ENCODE measurements at places on chromosomes 2 and 18.
A peak's percentile ranks its signal among the peaks of the same experiment; 100 is the strongest.

DNA sequence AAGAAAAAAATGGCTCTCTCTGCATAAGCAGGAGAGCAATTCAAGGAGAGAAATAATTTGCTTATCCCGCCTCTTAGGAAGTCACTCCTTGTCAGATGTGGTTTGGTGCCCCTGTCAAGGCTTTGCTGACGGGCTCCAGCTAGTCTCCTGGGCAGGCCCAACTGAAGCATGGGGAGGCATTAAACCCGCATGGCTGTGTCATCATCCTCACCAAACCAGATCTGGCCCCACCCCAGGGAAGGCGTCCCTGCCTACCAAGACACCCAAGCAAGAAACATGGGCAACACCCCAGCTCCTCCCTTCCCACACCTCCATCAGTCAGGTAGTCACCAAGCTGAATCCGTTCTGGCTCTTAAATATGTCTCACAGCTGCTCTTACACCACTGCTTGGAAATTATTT is 108.0 kb downstream of the SGPP2 start:
- no peak for DNase-seq

DNA sequence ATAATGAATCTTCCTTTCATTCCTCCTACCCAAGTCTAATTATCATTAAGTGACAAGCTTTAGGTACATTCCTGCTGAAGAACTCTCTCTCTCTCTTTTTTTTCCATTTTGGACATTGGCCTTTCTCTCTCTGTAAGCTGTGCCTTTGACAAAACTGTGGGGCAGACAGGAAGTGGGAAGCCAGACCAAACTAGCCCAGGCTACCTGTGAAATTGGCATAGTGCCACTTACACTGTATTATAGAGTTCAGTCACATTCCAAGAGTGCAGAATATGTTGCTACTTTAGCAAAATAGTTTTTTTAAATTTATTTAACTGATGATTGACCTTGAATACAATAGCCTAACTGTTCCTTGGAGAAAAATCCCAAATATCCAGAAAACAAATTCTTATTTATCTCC is 381.5 kb upstream of the ETAA1 start:
- DNase-seq = no peak

- DNase-seq = no peak
These were observed 46.9 kb upstream of the CNGA3 start for GRCh38 chr2:98299211-98299905.

- no peak for DNase-seq
These were observed 120.8 kb downstream of the BABAM2 start for GRCh38 chr2:28011322-28011737.

DNA sequence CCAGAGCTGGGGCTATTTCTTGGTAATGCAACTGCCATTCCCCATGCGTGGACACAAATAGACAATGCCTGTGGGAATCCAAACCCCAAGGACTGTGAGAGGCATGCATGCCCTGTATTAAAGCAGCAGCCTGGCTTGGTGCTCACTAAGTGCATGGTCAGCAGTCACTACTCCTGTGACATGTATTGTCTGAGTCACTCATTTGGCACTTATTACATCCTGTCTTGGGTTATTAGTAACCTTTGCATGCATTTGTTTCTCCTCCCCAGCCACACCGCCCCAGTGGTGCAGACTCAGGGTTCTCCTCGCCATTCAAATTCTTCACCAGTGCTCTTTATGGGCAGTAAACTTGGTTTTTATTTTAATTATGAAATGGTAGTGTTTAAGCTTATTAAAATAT is 30.2 kb downstream of the PRKCE start:
- peak; percentile 8 for DNase-seq

GRCh38 chr18:36499938-36500337 is 202.4 kb downstream of the FHOD3 start:
- DNase-seq = no peak

GRCh38 chr2:75142081-75142480 is 57.2 kb downstream of the TACR1 start:
- DNase-seq = no peak

GRCh38 chr2:178258916-178259315 is 64.6 kb downstream of the OSBPL6 start:
- no peak for DNase-seq

DNA sequence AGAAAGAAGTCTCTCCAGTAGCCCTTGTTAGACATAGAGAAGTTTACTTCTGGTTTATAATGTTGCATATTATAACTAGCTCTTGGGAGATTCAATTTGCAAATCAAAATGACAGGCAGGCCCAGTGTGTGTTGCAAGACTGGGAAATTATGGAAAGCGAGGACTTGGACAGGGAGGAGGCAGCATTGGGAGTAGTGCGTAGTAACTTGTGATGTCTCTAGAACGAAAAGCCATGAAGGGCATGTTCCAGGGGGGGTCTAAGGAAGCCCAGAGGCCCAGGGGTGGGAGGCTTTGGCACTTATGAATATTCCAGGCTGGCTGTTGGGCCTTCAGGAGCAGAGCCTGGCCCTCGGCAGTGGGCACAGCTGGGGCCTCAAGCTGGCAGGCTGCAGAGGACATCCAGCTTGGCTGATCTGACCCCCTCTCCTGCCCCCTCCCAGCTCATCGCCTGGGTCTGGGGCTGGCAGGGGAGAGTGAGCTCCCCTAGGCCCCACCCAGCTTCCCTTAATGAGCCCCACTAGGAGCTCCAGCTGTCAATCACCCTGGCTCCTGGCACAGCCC is 55.3 kb upstream of the TCF7L1 start:
- peak; percentile 53 for DNase-seq

DNA sequence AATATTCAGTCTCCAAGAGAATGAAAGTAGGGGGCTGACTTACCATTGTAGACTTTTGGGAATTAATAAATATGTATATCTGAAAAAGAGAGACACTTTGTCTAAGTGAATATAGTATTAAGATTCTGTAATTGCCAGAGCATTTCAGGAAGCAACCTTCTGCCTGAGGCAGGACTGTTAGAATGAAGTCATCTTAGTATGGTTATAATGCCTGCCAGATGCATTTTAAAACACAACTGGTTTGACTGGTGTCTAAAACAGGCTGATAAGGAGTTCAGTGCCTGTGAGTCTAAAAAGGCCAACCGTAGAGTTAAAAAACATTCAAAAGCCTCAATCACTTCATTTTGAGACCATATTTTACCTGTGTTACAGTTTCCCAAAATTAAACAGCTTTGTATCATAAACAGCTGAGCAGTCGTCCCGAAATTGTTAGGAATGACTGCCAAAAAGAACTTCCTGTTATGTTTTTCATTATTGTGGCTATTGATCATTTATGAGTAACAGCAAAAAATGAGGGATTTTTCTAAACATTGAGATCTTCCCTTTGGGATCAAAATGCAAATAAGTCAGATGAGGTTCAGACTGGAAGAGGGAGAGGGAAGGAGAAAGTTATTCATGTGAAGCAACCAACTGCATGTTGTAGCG is 443.9 kb downstream of the PID1 start:
- DNase-seq = peak; percentile 34

GRCh38 chr2:39623917-39624316 is 41.8 kb upstream of the TMEM178A start:
- DNase-seq = peak; percentile 66

- no peak for DNase-seq
These were observed 127.8 kb downstream of the FBXO15 start for GRCh38 chr18:74019864-74020263.

- peak; percentile 6 for DNase-seq
These were observed 275.9 kb downstream of the TMX3 start for GRCh38 chr18:68438983-68439382.

GRCh38 chr2:189557373-189557772 is 23.2 kb downstream of the SLC40A1 start:
- DNase-seq = no peak

DNA sequence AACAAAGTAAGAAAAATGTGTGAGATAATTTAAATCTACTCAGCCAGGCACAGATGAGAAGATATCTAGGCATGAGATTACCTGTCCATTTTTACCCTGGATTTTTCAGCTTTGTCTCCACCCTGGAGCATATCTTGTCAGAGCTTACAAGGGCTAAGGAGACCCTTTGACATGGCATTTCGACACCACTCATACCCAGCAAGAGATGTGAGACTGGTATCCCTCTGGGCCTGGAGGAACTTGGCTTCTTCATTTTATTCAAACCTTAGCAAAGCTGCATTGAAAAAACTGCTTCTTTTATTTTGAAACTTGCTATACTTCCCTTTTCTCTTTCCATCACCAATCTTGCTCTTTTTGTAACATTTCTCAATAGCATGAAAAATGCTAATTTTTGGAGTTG is 194.9 kb upstream of the HNMT start:
- no peak for DNase-seq

- DNase-seq = no peak
These were observed 39.5 kb upstream of the ASXL2 start for GRCh38 chr2:25917832-25918231.

DNA sequence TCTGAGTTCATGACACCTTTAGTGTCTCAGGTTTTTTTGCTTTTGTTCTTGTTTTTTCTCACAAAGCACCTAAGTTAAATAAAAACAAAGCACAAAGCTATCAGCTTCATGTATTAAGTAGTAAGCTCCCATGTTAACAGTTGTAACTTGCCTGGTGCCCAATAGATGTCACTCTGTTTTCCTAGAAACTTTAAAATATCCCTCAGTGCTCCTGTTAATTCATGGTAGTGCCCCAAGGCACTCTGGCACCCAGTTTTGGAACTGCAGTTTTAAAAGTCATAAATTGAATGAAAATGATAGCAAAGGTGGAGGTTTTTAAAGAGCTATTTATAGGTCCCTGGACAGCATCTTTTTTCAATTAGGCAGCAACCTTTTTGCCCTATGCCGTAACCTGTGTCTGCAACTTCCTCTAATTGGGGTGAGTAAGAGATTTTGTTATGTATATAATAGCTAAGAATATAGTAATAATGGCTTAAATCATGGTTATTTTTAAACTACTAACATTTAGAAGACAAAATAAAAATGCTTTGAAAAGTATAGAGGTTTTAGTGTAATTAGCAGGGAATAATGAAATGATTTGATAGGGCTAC is 555.0 kb upstream of the TMEFF2 start:
- peak; percentile 3 for DNase-seq

DNA sequence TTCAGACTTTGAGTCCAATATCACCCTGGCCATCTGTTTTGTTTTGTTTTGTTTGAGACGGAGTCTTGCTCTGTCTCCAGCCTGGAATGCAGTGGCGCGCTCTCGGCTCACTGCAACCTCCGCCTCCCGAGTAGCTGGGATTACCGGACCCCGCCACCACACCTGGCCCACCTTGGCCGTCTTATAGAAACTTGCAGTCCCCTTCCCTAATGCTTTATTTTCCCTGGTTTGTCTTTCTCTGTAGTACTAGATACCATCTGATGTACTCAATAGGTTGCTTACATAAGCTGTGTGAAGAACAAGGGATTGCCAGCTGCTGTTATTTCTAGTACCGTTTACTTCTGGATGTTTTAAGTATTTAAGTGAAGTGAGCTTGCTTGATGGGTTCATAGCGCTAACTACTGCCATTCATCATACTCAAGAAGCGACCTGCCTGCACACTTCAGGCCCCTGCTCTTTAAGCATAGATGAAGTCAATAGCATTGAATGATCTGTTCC is 1.2 kb downstream of the RPL31 start:
- DNase-seq = peak; percentile 7

- DNase-seq = no peak
These were observed 161.3 kb downstream of the HAUS1 start for GRCh38 chr18:46265196-46266156.

GRCh38 chr2:237724811-237725478 is 73.6 kb upstream of the RBM44 start:
- DNase-seq = no peak

- no peak for DNase-seq
These were observed 75.4 kb upstream of the IGFBP5 start for GRCh38 chr2:216770717-216771116.

GRCh38 chr18:4510711-4511110 is 55.6 kb upstream of the DLGAP1 start:
- no peak for DNase-seq

GRCh38 chr2:240965296-240965904 is 33.0 kb upstream of the SNED1 start:
- no peak for DNase-seq

GRCh38 chr2:36528766-36529392 is 69.1 kb downstream of the FEZ2 start:
- DNase-seq = peak; percentile 51

GRCh38 chr18:7754725-7755181 is 187.6 kb downstream of the PTPRM start:
- DNase-seq = no peak

GRCh38 chr2:189363559-189363958 is 77.7 kb upstream of the WDR75 start:
- DNase-seq = no peak

GRCh38 chr2:42464631-42465030 is 29.2 kb downstream of the KCNG3 start:
- DNase-seq = no peak

GRCh38 chr2:154640000-154640399 is 58.5 kb upstream of the KCNJ3 start:
- no peak for DNase-seq

DNA sequence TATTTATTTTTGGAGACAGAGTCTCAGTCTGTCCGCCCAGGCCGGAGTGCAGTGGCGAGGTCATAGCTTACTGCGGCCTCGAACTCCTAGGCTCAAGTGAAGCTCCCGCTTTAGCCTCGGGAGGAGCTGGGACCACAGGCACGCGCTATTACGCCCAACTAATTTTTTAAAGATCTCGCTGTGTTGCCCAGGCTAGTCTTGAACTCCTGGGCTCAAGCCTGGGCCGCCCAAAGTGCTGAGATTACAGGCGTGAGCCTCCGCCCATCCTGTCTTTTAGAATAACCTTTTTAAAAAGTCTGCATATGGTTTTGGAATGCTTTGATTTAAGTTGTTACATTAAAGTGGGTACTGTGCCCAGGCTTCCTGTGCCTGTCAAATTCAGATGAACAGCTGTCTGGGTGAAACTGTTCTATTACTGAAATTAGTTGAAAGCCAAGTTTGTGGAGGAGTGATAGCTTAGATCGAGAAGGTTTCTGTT is 944 bp downstream of the RAB3GAP1 start:
- DNase-seq = no peak

GRCh38 chr2:190714958-190715357 is 66.1 kb downstream of the NAB1 start:
- DNase-seq = no peak

DNA sequence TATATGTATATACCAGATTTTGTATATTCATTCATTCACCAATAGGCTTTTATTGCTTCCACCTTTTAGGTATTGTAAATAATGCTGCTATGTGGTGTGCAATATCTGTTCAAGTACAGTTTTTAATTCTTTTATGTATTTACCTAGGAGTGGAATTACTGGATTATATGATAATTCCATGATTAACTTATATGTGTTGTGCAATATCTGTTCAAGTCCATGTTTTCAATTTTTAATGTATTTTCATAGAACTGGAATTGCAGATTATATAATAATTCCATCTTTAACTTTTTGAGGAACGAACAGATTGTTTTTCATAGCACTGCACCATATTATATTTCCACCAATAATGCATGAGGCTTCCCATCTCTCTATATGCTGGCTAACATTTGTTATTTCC is 50.6 kb upstream of the L3MBTL4 start:
- DNase-seq = no peak

All from tongue (tissue), 3 donors.